ENCODE measurements at places on chromosomes 3 and 15.

DNA sequence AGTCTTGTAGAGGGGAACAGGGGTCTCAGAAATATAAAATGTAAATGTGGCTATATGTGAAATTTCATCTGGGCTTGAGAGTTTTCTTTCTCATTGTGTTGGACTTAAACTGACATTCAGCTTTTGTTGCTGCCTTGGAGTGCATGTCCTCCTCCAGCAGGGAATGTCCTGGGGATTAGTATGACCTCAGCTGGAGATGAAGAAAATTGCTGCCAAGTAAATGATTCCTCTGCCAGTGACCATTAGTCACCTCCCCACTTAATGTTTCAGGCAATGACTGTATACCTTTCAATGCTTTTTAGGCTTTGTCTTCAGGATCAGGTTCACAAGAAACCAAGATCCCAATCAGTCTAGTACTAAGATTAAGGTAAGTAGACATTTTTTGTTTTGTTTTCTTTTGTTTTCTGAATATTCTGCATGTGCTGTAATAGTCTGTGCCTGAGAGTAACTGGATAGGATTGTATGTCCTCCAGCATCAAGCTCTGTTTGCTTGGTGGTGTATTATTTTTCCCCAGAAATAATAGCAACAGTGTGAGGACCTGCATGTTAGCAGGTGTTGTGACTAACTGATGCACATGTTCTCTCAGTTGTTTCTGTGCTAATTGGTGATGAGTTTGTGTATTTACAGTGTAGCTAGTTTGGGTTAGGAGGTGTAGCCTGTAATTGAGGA, 18.1 kb upstream of the SLC22A13 start:
- no peak for DNase-seq

DNA sequence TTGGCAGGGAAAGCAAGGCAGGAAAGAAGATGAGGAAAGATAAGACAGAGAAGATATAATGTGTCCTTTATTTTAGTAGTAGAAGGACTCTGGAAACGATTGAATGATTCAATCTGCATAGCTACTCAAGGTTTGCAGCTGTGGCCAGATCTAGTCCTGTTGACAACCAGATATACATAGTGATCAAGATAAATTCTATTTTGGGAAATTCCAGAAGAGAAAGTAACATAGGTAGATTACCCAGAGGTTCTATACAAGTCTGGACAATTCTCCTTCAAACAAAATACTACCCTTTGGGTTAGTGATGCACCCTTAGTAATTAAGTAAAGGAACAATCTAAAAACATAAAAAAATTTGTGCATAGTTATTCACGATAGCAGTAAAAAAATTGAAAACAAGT, 9.4 kb downstream of the TERC start:
- no peak for DNase-seq

- DNase-seq, result no peak
These were observed 120.0 kb upstream of the CTDSPL start for GRCh38 chr3:37741644-37742043.

- DNase-seq, result no peak
These were observed 925.1 kb upstream of the NR2F2 start for GRCh38 chr15:95405447-95405846.

DNA sequence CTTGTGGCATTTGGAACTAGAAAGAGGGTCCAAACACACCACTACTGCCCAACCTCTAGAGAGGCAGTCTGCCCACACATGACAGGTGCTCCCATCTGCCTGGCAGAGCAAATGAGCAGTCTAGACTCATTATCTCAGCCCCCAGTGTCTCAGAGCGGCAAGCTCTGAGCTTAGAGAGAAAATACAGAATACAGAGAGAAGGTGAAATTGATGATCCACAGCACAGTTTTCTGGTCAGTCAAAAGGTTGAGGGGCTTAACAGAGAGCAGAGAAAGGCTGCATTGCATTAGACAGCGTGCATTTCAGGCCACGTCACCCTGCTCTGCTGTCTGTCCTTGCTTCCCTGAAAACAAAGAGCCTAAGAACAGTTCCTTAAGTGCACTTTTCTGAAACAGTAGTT, 135.1 kb downstream of the KCNMB2 start:
- DNase-seq, result no peak

DNA sequence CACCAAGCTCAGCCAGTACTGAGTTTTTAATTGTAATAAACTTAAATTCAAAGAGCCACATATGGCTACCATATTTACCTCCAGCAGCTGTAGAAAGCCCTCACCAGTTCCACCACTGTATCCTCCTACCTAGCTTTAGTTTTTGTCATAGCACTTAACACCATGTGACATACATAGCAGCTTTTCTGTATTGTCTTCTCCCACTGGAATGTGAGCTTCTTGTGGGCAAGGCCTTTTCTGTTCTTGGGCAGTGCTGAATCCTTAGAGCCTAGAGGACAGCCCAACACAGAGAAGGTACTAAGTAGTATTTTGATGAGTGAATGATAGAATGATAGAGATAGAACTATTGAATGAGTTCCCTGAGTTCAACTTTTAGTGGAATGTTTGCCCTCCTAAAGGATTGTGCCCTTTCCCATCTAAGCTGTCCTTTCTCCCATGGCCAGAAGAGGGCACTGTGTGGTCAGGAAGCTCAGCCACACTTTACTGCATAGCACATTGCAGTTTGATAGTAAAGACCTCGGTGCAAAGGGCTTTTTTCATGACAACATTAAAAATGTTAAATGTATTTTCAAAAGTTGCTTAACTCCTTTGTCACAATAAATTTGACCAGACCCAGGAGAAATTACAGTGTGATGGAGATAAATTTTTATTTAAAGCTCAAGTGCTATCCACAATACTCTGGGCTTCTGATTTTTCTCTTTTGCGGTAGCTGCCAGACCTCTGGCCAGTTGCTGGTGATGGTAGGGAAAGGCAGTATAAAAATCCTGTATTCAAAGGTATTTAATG, 115.8 kb downstream of the GHSR start:
- DNase-seq, result peak; percentile 57

GRCh38 chr15:76905013-76905839, at the start of gene SCAPER:
Gene SCAPER, minus strand, starts transcription at chr15:76905340. Its CDS starts 21,523 bp downstream, at chr15:76883817.
- peak; percentile 90 for DNase-seq

GRCh38 chr15:59280855-59281254, 74.2 kb downstream of the LDHAL6B start:
- DNase-seq, result no peak

- no peak for DNase-seq
These were observed 27.2 kb downstream of the SRPRB start for GRCh38 chr3:133832802-133833144.

DNA sequence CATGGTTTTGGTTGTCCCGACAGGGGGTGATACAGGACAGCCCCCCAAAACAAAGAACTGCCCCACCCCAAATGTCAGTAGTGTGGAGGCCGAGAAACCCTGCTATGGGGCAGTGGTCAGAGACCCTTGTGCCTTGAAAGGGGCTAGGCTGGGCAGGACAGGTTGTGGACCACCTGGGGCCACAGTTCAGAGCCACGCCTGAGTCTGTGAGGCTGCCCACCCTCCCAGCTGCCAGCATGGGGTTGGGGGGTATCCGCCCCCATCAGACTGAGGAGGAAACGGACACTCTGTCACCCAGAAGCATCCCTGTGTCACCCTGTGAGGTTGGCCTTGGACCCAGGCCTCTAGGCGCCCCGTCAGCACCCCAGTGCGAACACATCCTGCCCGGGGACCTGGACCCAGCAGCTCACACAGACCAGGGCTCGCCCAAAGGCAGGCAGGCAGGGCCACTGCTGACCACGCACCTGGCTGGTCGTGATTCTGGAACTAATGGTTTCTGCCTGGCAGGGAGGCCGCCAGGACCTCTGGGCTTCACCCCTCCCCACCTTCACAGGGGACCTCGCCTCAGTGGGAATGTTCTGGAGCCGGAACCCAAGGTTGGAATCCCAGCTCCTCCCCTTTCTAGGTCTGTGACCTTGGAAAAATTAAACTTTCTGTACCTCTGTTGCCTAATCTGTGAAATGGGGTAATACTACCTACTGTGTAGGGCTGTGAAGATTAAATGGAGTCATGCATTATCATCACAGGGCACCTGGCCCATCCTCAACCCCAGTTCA, 1.4 kb downstream of the SLC41A3 start:
- no peak for DNase-seq

DNA sequence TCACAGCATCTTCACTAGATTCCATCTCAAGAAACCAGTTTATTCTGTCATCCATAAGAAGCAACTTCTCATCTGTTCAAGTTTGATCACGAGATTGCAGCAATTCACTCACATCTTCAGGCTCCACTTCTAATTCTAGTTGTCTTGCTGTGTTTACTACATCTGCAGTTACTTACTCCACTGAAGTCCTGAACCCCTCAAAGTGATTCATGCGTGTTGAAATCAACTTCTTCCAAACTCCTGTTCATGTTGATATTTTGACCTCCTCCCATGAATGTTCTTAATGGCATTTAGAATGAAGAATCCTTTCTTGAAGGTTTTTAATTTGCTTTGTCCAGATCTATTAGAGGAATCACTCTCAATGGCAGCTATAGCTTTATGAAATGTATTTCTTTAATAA, 287.6 kb upstream of the TBL1XR1 start:
- DNase-seq, result no peak

DNA sequence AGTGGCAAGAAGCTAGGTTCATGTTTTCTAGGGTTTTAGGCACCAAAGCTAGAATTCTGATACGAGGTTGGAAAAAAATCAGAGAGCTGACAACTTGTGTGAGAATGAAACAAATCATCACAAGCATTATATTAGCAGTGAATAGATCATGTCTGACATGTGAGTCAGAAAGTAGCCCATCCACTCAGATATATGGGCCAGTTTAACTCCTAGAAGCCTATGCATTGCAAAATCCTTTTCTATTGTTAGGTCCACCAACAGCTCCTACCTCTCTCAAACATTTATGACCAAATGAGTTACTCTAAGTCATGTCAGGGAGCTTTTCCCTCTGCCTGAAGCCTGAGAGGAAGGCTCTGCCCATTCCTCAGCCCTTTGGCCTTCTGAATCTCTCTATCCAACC, 44.0 kb downstream of the KBTBD12 start:
- DNase-seq, result no peak

DNA sequence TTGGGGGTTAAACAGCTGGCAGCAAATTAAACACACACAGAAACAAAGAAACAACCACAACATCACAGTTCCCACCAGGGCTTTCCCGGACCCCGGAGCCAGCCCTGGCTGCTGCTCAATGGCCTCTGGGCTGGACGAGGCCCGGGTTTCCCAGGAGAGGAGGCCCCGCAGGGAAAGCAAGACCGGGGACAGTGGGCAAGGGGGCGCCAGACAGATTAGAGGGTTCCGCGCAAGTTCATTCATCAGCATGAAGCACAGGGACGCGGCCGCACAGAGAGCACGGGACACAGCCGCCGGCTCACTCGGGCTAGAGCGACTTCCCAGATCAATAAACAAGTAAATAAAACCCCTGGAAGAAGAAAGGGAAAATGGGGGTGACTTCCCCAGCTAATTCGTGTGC, 66.4 kb upstream of the RPL32 start:
- DNase-seq, result no peak

DNA sequence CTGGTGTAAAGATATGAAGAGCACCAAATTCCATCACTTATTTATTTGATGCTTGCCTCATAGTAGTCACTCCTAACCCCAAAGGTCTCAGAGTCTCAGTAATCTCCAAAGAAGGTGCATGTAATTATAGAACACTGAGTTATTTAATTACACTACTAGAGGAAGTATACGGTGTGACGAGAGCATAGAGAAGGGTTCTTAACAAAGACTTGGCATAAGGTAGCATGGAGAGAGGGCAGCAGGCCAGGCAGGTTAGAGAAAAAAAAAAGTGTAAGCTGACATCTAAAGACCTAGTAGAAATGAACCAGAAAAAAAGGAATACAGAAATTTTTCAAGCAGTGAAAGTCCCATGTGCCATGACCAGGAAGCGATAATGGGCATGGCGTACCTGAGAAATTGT, 213.3 kb upstream of the TGFBR2 start:
- DNase-seq, result no peak

GRCh38 chr3:101851072-101851770, 1.9 kb downstream of the NFKBIZ start:
- no peak for DNase-seq

DNA sequence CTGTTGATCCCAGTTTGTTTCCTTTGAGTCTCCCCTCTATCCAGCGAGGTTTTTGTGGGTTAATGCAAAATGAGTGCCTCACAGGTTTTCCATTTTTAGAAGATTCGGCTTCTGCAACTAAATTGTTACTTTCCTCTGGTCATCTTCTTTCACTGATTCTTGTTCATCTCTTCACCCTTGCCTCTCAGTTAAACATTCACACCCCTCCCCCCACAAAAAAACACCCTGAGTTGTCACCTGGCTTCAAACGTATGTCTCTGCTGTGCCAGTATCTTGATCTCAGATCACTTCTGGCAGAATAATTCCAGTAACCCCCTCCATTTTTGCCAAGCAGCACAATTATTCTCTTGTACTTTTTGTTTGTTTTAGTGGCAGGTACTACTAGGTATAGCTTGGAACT, 12.3 kb upstream of the CLDN16 start:
- no peak for DNase-seq

GRCh38 chr3:173945170-173945569, 547.6 kb downstream of the NLGN1 start:
- no peak for DNase-seq

DNA sequence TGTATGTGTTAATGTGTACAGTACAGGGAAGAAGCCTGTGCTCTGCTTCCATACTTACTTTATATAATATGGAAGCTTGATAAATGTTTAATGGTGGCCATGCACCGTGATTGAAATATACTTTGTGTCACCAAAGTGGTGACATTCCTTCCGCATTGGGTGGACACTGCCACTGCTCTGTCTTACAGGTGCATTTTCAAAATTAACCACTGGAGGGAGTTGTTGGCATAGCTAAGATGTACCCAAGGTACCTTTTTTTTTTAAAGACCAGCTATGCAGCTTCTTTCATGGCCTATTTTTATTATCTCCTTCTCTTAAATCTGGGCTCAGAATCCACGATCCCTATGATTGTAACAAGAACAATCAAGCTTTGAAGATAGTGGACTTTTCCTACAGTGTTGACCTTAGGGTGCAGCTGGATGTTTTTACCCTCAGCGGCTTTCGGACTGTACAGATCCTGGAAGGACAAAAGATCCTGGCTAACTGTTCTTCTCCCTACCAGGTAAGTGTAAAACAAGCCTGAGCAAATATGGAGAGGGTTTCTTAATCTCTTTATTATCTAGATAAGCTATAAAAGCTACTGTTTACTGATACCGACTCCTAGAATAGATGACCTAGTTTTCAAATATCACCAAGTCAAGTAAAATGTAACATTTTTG, 21.6 kb upstream of the PAK6 start:
- peak; percentile 74 for DNase-seq

GRCh38 chr3:195226900-195227447, 44.0 kb downstream of the XXYLT1 start:
- DNase-seq, result no peak

- no peak for DNase-seq
These were observed 845.1 kb upstream of the NR2F2 start for GRCh38 chr15:95485367-95485766.

DNA sequence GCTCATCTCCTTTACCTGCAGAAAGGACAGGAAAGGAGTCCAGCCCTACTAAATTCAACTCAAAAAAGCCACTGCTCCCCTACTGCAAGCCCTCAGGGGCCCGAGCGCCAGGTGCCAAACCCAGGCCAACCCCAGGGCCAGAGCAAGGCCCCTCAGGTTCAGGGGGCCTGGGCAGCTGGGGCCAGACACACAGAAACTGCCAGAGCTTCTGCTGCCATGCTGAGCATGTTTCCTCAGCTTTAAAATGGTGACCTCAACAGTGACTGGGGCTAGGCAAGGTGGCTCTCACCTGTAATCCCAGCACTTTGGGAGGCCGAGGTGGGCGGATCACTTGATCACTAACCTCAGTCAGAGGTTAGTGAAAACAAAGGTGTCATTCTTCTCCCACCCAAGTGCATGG, 38.8 kb downstream of the KLHL25 start:
- DNase-seq, result no peak
